ENCODE measurements at places on chromosomes 13 and 19.

GRCh38 chr19:45474606-45475521 lies 7.1 kb downstream of the FOSB start:
- DNase-seq: no peak

- no peak for DNase-seq
These were observed 350.7 kb downstream of the EFNB2 start for GRCh38 chr13:106184790-106185189.

- no peak for DNase-seq
These were observed at the start of gene GZMM for GRCh38 chr19:543910-544608. TSS of gene GZMM (plus strand) at chr19:544053. CDS start at chr19:544072, 19 bp downstream.

DNA sequence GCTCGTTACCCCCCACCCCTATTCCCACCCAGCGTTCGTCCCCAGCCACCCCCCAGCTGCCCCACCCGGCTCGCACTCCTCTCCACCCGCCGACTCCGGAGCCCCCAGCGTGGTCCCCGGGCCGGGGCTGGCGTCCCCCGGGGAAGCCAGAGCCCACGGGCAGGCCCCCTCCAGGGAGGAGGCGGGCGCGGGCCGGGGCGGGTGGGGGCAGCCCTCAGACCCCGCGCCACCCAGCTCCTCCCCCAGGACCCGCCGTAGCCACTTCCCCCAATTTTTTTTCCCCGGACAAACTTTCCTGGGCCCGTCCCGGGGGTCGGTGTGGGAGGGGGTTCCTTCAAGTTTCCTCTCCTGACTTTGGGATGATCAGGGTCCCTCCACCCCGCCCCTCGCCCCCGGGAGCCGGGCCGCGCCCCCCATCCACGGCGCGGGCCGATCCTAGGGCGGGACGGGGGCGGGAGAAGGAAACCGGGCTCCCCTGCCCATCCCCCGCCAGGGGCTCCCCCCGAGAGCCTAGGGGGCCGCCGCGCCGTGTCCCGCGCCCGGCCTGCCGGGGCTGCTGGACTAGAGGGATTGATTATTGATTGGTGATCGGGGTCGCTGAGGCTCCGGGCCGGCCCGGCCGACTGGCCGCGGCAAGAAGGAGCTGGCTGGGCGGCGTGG lies 927 bp upstream of the TSHZ3 start:
- DNase-seq: no peak

GRCh38 chr19:14031719-14032480 lies at the start of gene IL27RA:
TSS of gene IL27RA (plus strand) at chr19:14031762. CDS start at chr19:14031873, 111 bp downstream.
- peak; percentile 6 for DNase-seq
